Cerebellum (tissue), 4 donors: ENCODE measurements at places on chromosomes 6 and 20.
A peak's percentile ranks its signal among the peaks of the same experiment; 100 is the strongest.

- DNase-seq: no peak
Observed at GRCh38 chr6:144897441-144897921, 612.3 kb downstream of the UTRN start.

DNA sequence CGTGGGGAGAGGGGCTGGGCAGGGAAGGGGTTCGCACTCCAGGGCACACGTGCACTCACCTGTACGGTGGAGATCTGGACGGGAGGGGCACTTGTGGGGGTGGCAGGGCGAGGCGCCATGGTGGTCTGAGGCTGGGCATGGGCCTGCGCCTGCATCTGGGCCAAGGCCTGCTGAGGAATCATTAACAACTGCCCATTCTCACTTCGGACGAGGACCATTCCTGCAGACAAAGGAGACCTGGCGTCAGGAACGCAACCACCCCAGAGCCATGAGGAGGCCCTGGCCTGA, 51.2 kb downstream of the TAF4 start:
- no peak for DNase-seq

GRCh38 chr20:63079971-63080370, 73.2 kb upstream of the BHLHE23 start:
- DNase-seq: no peak

DNA sequence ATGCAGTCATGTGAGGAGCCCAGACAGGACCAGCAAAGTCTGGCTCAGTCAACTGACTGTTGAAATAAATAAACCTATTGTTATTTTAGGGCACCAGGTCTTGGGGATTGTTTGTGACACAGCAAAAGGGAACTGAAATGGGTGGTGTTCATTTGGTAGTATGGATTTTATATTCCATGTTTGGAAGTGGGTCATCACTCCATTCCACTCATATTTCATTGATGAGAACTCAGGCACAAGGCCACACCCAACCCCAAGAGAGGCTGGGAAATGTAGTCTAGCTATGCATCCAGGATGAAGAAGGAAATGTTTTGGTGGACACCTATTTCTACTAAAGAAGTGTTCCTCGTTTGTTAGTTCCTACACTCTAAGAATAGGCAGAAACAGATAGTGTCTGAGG, 64.9 kb upstream of the BTBD3 start:
- no peak for DNase-seq

GRCh38 chr6:87714093-87714842, 12.2 kb upstream of the AKIRIN2 start:
- no peak for DNase-seq

DNA sequence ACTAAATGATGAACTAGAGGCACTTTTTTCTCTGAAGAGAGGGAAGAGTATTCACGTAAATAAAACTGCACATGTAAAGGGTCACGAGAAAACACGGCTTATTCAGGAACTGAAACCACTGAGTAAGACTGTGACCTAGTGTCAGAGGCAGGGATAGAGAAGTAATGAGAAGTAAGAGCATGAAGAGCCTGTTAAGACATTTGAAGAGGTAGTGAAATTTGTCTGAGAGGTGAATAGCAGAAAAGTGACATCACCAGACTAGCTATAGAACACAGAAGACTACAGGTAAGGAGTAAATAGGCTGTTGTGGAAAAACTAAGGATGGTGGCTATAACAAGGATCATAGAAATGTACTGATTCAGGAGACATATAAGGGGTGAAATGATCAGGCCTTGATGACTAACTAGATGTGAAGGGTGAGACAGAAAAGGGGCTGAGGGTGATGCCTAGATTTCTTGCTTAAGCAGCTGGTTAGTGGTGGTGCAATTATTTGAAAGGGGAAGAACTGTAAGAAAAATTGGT, 76.8 kb downstream of the REV3L start:
- DNase-seq: no peak

GRCh38 chr6:42166444-42167141, 6.6 kb upstream of the GUCA1A start:
- DNase-seq: peak; percentile 72

DNA sequence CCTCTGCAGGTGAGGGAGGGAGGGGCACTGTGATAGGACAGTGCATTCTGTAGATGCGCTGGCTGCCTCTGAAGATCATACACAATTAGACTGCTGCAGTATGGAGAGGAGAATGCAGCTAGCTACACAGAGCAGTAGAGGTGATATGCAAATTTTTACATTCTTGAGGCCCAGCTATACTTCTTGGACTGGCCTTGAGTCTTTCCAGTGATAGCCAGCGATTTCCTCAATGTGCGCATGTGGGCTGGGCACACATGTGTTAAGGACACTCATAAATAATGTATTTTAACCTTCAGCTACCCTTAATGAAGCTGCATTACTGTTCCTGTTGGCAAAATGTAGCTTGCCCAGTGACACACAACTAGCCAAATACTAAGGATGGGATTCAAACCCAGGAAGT, 19.0 kb downstream of the TTPAL start:
- DNase-seq: no peak

GRCh38 chr6:158058171-158058651, 76.5 kb downstream of the SYNJ2 start:
- no peak for DNase-seq

- no peak for DNase-seq
Observed at GRCh38 chr20:51098284-51098810, 75.4 kb upstream of the KCNG1 start.

GRCh38 chr6:16244869-16245451, 6.6 kb downstream of the GMPR start:
- peak; percentile 48 for DNase-seq

DNA sequence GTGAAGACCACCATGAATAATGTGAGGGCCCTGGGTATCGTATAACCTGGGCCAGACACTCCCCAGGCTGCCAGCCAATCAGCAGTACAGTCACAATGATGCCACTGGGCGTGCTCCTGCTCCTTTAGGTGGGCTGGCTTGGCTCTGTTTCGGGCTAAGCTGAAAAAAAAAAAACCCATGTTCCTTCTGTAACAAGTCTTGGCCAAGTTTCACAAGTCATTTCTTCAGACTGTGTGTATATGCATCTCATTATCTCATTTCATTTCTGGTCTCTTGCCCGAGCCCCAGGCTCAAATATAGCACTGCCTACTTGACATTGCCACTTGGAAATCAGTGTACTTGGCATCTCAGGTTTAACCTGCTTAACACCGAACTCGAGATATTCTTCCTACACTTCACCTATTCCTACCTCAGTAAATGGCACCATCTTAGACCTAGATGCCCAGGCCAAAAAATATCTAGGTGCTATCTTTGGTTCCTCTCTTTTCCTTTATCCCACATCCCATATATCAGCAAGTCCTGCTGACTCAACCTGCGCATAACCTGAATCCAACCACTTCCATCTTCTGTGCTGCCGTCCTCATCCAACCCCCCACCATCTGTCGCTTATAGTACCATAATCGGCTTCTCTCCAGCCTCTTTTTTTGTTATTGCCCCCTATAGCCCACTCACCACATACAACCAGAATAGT, 1.8 kb downstream of the UQCC2 start:
- no peak for DNase-seq

- DNase-seq: no peak
Observed at GRCh38 chr6:23365732-23366131, 760.3 kb upstream of the NRSN1 start.

GRCh38 chr6:67358241-67358640, 1276.8 kb upstream of the ADGRB3 start:
- no peak for DNase-seq

DNA sequence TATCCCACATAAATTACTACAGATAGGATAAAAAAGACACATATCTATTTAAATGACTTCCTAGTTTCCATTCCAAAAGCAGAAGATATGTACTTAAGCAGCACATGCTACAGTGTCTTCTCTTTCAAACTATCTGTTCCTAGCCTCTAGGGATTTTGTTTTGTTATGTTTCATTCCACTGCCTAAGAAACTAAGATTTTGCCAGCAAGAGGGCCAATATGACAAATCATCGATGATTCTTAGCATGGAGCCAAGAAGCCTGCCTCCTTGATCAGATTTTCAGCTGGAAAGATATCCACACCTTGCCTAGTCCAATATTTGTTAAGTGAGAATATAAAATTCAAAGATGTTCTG, 7.0 kb downstream of the SNX5 start:
- no peak for DNase-seq

DNA sequence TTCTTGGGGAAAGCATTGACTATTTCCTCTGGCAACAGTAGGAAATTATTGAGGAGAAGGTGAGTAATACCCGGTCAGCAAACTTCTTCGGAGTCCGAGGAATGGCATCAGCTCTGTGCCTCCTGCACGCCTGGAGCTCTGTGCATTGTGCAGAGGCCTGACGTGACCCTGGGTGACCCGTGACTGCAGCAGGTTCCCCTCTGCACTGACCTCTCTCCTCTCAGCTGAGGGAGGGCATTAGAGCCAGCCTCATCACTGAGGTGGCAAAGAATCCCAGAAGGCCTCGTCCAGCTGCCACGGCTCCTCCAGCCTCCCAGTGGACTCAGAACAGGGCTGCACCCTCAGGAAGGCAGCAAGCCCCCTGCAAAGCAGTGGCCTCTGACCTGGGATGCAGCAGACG, 502.9 kb downstream of the CD83 start:
- no peak for DNase-seq
